ENCODE measurements at places on chromosomes 3 and 15. TPM values are rescaled to one million over a fixed set of nuclear protein-coding genes. Genes with fewer than 3 reads are reported as not detected.

GRCh38 chr3:69370901-69371301 is 15.0 kb downstream of the FRMD4B start:
- DNase-seq, result no peak

Gene SNX33
- 3.4 TPM for total RNA-seq

Gene ARPIN
- total RNA-seq, result 0.07 TPM

DNA sequence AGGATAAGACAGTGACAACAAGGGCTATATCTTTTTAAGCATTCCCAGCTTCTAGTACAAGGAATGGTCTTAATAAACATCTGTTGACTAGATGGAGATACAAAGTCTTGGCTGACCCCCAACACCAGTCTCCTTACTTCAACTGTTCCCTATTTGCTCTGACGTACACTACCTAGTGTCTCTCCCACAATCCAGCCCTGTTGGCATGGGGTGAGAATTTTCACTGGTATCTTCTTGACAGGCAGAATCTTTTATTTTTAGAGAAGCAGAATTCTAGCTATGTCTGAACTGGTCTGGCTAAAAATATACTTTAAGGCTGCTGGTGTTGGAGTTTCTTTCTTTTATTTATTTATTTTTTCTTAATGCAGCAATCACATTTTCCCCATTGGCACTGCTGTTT is 82.0 kb downstream of the ETFA start:
- no peak for DNase-seq

DNA sequence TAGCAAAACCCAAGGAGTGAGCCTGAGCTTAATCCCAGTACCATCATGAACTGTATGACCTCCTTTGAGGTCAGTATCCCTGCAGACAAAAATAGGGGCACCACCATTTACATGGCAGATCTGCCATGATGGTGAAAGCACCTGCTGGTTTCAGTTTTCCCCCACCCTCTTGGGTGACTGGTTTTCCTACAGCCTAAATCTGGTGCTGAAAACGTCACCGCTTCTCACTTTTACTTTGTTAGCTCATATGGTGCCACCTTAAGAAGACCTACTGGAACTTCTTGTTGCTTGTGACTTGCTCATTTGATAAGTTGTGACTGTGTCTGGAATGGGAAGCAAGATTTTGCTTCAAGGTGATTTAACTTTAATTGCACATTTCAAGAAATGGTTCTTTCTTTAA is 5.1 kb downstream of the PPP1R2 start:
- no peak for DNase-seq

GRCh38 chr3:23629181-23629894 is 176.4 kb upstream of the UBE2E1 start:
- DNase-seq, result no peak

Gene FBXW12
- not detected for total RNA-seq

Gene CHRM5
- total RNA-seq, result not detected

DNA sequence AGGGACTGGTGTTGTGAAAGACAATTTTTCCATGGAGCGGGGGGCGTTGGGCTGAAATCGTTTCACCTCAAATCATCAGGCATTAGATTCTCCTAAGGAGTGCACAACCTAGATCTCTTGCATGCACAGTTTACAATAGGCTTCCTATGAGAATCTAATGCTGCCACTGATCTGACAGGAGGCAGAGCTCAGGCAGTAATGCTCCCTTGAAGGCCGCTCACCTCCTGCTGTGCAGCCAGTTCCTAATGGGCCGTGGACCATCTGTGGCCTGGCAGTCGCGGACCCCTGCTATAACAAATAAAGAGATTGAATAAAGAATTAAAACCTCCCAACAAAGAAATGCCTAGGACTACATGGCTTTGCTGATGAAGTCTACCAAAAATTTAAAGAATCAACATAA is 25.3 kb upstream of the ANKRD28 start:
- DNase-seq, result no peak

Measured in T-cell (primary cell).